ENCODE measurements at places on chromosomes 11 and 22.

- no peak for DNase-seq
These were observed 130.9 kb downstream of the BBOX1 start for GRCh38 chr11:27171376-27171958.

DNA sequence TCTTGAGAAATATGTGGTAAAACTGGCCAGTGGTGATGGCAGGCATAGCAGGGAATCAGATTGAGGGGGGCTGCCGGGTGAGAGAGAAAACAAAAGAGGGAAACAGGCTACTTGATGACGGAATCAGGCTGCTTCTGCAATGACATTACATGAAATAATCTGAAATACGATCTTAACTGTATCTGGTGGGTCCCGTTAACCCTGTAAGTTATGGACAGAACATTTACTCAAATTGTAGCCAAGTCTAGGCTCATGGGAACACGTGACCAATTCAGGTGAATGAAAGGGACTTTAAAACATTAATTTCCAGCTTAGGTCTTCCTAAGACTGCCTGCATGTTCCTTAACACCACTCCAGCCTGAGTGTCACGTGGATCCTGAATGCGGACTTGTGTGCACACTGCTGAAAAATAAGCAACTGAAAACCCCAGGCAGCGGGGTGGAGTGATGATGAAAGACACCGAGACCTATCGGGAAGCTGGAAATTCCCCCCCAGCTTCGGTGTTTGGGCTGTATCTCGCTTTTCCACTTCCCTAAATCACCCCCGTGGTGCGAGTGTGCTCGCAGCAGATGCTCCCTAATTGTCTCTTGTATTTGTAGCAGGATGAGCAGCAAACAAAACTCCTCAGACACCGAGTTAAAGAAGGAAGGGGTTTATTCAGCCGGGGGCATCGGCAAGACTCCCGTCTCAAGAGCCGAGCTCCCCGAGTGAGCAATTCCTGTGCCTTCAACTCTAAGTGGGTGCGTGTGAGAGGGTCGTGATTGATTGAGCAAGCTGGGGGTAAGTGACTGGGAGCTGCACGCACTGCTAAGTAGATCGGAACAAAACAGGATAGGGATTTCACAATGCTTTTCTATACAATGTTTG, 145.0 kb upstream of the GRK3 start:
- DNase-seq = no peak

- DNase-seq = peak; percentile 82
These were observed 55.8 kb upstream of the RRAS2 start for GRCh38 chr11:14414470-14415461.

- no peak for DNase-seq
These were observed 199.9 kb downstream of the IGLL1 start for GRCh38 chr22:23380230-23380573.

GRCh38 chr11:9267680-9268079, 2.5 kb upstream of the DENND5A start:
- no peak for DNase-seq

- no peak for DNase-seq
These were observed 53.7 kb downstream of the HIPK3 start for GRCh38 chr11:33310720-33311500.

DNA sequence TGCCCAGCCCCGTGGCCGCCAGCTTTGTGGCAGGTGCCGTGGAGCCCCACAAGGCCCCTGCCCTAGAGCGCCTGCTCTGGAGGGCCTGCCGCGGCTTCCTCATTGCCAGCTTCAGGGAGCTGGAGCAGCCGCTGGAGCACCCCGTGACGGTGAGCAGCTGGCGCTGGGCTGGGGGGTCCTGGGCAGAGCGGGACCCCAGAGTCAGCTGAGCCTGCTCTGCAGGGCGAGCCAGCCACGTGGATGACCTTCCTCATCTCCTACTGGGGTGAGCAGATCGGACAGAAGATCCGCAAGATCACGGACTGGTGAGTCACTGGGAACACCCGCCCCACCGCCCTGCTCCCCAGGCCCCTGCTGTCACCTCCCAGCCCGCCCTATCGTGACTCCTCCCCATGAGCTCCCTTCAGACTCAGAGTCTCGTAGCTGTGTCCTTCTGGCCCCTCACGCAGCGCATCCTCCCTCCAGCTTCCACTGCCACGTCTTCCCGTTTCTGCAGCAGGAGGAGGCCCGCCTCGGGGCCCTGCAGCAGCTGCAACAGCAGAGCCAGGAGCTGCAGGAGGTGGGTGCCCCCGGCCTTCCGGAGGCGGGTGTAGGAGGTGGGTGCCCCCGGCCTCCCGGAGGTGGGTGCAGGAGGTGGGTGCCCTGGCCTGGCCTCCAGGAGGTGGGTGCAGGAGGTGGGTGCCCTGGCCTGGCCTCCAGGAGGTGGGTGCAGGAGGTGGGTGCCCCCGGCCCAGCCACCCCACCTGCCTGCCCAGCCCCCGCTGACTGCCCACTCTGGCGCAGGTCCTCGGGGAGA, 4.7 kb downstream of the TCIRG1 start:
- no peak for DNase-seq

DNA sequence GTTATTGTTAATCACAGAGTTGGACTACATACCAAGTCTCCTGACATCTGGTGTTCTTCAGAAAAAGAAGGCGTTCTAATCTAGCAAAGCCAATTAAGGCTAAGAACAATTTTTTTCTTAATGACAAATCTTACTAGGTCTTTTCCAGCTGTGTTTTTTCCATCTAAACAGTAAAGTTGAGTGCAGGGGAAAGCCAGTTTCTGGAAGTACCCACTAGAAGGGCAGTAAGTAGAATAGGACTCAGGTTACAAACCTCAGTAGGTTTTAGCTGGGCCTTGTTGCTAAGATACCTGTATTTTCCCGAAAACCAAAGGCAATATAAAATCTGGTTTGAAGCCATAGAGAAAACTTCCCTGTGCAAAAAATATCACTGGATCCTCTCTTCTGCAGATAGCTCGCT, 351.9 kb downstream of the ETS1 start:
- no peak for DNase-seq

DNA sequence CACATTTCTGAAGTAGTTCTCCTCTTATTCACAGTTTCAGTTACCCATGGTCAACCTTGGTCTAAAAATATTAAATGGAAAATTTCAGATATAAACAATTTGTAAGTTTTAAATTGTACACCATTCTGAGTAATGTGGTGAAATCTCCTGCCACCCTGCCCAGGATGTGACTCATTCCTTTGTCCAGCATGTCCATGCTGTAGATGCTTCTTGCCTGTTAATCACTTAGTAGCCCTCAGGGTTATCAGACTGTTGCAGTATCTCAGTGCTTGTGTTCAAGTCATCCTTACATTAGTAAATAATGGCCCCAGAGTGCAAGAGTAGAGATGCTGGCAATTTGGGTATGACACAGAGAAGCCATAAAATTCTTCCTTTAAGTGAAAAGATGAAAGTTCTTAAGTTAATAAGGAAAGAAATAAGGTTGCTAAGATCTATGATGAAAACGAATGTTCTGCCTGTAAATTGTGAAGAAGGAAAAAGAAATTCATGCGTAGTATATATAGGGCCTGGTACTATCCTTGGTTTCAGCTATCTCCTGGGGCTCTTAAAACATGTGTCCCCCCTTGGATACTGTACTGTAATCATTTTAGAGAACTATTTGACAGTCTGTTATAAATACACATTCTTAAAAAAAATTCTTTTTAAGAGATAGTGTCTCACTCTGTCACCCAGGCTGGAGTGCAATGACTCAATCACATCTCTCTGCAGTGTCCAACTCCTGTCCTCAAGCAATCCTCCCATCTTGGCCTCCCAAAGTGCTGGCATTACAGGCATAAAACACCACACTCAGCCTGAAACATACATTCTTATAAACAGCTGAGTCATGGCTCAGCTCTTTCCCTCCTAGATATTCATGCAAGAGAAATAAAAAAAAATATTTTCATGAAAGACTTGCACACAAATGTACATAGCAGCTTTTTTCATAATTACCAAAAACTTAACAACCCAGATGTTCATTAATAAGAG, 31.3 kb downstream of the MTNR1B start:
- no peak for DNase-seq

All from stimulated activated CD8-positive, alpha-beta memory T cell treated with anti-CD3 and anti-CD28 coated beads, Interleukin-7, amount 100 ng/mL, for 48 hours (primary cell).